Upper lobe of left lung (tissue), 6 donors: ENCODE measurements at places on chromosomes 7 and 10. TPM values are rescaled to one million over a fixed set of nuclear protein-coding genes. Genes with fewer than 3 reads are reported as not detected.

DNA sequence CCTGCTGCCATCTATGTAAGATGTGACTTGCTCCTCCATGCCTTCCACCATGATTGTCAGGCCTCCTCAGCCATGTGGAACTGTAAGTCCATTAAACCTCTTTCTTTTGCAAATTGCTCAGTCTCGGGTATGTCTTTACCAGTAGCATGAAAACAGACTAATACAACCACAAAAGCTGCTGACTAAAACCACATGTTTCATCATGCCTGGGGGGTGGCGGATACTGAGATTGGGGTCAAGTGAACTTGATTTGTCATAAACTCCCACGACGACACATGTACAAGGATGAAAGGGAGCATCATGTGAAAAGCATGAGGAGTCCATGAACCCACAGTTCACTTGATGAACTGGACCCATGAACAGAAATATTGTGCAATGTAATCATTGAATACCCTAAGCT is 134.9 kb upstream of the ANK3 start:
- no peak for DNase-seq

DNA sequence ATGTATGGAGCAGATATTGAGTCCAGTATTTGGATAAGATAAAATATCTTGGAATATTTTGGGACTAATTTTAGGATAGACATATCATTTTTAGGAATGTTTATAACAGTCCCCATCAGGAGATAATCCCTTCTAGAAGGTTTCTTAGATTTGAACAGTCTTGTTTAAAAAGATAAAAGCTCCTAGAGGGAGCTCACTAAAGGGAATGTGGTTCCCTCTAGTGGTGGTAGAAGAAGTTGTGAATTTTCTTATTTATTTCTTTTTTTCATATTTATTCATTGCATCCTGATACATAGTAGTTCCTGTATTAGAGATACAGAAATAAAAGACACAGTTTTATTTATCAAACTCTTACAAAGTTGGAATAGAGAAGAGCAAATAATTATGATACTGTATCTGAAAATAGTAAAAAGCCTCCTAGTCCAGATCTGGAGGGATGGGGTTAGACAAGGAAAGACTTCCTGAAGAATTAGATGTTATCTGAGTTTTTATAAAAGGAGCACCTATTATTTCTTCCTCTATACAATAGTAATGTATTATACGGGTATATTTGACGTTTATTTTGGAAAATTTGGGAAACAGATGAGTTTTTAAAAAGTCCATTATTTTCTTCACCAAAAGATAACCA is 24.5 kb upstream of the KLF14 start:
- no peak for DNase-seq

DNA sequence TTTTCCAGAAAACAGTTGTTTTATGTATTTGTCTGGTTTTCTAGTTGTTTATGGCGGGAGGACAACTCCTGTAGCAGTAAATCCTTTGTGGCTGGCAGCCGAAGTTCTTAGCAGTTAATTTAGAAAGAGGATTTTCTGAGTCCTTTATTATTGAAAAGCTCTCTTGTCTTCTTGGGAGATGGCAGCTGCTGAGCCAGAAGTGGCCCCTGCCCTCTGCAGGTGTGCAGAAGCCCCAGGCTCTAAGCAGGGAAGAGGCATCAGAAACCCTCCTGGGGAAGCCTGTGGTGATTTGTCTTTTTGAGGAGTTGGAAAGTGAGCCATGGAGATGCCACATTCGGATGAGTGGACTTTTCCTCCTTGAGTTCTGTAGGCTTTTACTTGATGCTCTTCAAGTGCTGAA is 106.3 kb downstream of the GLRX3 start:
- DNase-seq = no peak

DNA sequence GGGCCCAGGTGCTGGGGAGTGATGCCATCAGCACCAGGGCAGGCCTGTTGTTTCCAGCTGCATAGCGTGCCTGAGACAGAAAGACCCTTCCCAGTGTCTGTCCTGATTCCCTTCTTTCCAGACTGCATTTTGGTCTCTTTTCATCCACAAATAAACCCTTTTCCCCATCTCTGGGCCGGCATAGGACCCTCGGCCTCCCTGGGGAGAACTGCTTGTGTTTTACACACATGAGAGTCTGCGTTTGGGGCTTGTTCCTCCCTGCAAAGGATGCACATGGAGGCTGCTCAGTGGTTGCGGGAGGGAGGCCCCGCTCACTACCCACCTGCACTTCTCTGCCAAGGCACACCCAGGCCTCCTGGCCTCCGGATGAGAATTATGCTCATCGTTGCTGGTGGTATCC is 5.8 kb upstream of the MMP21 start:
- no peak for DNase-seq

DNA sequence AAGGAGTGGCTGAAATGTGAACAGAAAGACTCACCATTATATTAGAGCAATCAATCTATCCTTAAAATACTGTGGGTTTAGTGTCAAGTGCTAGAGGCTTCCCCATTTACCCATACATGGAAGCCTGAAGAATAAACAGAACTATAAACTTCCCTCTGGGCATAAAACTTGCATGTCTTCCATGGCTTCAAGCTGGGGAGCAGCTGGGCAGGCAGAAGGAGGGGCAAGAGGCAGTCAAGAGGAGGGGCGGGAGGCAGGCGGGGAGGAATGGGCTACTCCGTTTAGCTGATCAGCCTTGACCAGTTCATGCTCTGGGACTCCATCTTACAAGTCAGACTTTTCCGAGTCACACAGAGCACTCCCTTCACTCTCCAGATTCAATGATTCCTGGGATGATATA is 3.5 kb upstream of the PRSS1 start:
- DNase-seq = no peak

DNA sequence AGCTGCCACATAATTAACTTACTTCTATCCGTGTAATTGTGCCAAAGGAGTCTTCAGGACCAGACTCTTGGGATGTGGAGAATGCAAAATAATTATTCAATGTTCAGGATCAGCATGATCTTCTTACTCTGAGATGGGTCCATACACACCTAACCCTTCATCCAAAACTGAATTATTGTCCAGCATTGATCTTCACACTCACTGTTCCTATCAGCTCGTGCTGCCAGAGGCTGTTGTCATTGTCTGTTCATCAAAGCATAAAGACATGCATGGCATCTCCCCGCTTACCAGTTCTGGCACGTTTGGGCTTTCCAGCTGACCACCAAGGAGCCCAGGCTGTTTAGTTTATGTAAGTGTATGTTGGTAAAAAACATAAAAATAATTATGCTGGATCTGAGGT is 1090.7 kb downstream of the DNAJB9 start:
- no peak for DNase-seq

Gene ADAMTS14
- total RNA-seq = 1.8 TPM

- peak; percentile 35 for DNase-seq
Observed at GRCh38 chr7:129271500-129272355, 46.9 kb downstream of the AHCYL2 start.
